ENCODE measurements at places on chromosomes 2 and 18. TPM values are rescaled to one million over a fixed set of nuclear protein-coding genes. Genes with fewer than 3 reads are reported as not detected.

KCNS3 gene
- polyA plus RNA-seq: 11.6 TPM

PRKAG3 gene
- 0.06 TPM for polyA plus RNA-seq

GDF7 gene
- 4.7 TPM for polyA plus RNA-seq

SOX11 gene
- polyA plus RNA-seq: 17.3 TPM

SLC9A4 gene
- polyA plus RNA-seq: 13.2 TPM

SCN7A gene
- 13.0 TPM for polyA plus RNA-seq

SIX2 gene
- 33.3 TPM for polyA plus RNA-seq

CRYBA2 gene
- polyA plus RNA-seq: not detected

FAM98A gene
- 48.5 TPM for polyA plus RNA-seq

ICA1L gene
- polyA plus RNA-seq: 18.3 TPM

ARL4C gene
- polyA plus RNA-seq: 52.2 TPM

UGT1A5 gene
- polyA plus RNA-seq: not detected

CEBPZ gene
- polyA plus RNA-seq: 87.2 TPM

BARD1 gene
- polyA plus RNA-seq: 22.9 TPM

FBXO41 gene
- polyA plus RNA-seq: 2.4 TPM

RSAD2 gene
- 2.9 TPM for polyA plus RNA-seq

NDC80 gene
- polyA plus RNA-seq: 29.0 TPM

MC4R gene
- 0.34 TPM for polyA plus RNA-seq

NCOA1 gene
- 43.5 TPM for polyA plus RNA-seq

PRSS56 gene
- polyA plus RNA-seq: not detected

CAPN13 gene
- polyA plus RNA-seq: 1.4 TPM

TLX2 gene
- polyA plus RNA-seq: 0.06 TPM

MFF gene
- polyA plus RNA-seq: 121 TPM

DNAH6 gene
- 0.82 TPM for polyA plus RNA-seq

ASB18 gene
- 0.07 TPM for polyA plus RNA-seq

TACR1 gene
- 2.1 TPM for polyA plus RNA-seq

FASTKD2 gene
- polyA plus RNA-seq: 40.5 TPM

WNT6 gene
- polyA plus RNA-seq: 0.43 TPM

CHRNG gene
- 0.87 TPM for polyA plus RNA-seq

TUBA4B gene
- 0.91 TPM for polyA plus RNA-seq

AGXT gene
- polyA plus RNA-seq: 0.11 TPM

E2F6 gene
- 23.4 TPM for polyA plus RNA-seq

HNMT gene
- polyA plus RNA-seq: 59.0 TPM

PDE11A gene
- polyA plus RNA-seq: 6.9 TPM

FHOD3 gene
- polyA plus RNA-seq: 36.0 TPM

RASGRP3 gene
- polyA plus RNA-seq: 25.3 TPM

PSMD1 gene
- 100 TPM for polyA plus RNA-seq

TANC1 gene
- 54.9 TPM for polyA plus RNA-seq

OBSL1 gene
- polyA plus RNA-seq: 189 TPM
